ENCODE measurements at places on chromosomes 16 and 17.

DNA sequence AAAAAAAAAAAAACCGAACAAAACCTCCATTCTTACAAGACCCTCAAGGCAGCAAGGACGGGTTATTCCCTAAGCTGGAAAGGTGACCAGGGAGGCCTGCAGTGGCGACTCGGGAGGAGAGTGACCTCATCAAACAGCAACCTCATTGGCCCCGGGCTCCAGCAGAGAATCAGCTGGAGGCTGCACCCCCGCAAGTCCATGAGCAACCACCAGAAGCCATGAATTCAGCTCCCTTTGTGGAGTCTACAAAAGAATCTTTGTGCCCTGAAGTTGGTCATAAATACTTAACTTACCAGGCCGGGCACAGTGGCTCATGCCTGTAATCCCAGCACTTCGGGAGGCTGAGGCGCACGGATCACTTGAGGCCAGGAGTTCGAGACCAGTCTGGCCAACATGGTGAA is 80.9 kb upstream of the CREBBP start:
- no peak for DNase-seq

GRCh38 chr17:48043176-48043575 is 5.0 kb upstream of the NFE2L1 start:
- DNase-seq: no peak

DNA sequence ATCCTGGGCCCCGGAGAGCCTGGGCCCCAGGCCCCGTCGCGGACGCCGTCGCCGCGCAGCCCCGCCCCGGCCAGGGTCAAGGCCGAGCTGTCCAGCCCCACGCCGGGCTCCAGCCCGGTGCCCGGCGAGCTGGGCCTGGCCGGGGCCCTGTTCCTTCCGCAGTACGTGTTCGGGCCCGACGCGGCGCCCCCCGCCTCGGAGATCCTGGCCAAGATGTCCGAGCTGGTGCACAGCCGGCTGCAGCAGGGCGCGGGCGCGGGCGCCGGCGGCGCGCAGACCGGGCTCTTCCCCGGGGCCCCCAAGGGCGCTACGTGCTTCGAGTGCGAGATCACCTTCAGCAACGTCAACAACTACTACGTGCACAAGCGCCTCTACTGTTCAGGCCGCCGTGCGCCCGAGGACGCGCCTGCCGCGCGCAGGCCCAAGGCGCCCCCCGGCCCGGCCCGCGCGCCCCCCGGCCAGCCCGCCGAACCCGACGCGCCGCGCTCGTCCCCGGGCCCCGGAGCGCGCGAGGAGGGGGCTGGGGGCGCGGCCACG is 36.8 kb upstream of the ZC3H18 start:
- no peak for DNase-seq

GRCh38 chr17:73516431-73516830 is 127.8 kb downstream of the SDK2 start:
- DNase-seq: no peak

DNA sequence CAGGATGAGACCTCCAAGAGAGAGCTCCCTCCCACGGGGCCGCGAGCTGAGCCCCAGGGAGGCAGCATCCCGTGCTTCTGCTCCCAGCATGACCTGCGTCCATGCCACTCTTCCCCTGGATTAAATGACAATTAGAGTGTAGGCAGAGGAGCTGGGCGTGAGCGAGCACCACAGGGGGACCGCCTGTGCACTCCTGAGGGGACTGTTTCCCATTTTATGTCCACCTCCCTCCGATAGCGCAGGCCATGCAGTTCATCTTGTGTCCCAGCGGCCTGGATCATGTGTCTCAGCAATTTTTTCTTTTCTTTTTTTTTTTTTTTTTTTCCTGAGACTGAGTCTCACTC is 5.8 kb upstream of the IL17C start:
- DNase-seq: no peak

GRCh38 chr16:78843978-78844377 is 744.5 kb downstream of the WWOX start:
- DNase-seq: no peak

GRCh38 chr16:70715055-70715858 is 29.4 kb upstream of the MTSS2 start:
- DNase-seq: no peak

DNA sequence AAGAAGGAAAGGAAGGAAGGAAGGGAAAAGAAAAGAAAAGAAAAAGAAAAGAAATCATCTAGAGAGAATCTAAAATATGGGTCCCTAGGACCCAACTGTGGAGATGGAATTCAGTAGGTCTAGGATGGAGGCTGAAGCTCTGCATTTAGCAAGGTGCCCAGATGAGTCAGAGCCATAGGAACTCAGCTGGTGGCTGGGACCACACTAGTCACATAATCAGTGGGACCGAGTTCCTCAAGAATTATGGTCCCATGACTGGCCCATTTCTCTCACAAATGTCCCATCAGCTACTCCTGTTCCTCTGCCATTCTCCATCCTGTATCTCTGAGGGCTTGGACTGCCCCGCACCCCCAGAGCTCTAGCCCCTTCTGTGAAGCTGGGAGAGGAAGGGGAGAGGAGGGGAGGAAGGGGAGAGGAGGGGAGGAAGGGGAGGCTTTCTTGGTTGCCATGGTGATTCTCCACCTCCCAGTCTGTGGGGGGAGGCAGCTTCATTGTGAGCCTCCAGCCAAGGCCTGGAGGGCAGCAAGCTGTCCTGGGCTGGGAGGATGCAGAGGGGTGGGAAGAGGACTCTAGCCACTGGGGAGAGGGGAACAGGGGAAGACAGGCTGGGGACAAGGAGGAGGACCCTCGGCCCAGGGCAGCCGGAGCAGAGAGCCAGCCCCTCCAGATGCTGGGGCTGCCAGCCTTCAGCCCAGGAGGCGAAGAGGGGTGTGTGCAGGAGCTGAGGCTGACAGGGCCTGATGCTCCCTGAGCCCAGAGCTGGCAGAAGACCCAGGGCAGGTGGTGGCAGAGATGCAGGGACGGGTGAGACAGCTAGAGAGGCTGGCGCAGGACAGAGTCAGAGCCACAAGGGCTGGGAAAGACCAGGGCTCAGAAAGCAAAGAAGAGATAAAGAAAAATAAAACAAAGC is 37.8 kb upstream of the LHX1 start:
- no peak for DNase-seq
